ENCODE measurements at places on chromosomes 4 and X.

DNA sequence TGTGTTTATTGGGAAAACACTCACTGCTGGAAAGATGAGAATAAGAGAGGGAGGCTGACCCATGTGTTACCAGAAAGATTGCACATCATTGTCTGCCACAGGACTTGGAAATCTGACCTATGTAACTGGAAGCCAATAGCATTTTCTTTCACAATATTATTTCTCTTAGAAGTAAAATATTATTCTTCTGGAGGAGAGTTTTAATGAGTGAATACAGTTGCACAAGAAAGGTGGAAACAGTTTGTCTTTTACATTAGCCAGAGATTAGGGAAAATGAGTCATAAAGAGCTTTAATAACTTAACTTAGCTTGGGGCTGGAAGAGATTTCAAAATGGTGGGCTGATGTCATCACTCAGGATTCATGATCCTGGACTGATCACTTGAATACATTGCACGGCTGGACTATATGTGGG, 31.5 kb upstream of the LNX1 start:
- no peak for DNase-seq

DNA sequence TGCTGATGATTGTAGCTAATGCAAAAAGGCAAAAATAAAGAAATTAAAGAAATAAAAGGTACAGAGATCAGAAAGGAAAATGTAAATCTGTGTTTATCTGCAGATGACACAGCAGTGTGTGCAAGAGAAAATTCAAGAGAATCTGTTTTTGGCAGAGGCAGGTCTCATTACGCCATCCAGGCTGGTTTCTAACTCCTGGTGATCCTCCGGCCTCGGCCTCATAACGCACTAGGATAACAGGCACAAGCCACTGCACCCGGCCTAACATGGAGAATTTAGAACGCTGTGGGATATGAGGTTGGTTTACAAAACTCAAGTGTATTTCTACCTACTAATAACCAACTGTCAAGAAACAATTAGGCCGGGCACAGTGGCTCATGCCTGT, 29.4 kb downstream of the CTBP1 start:
- DNase-seq: no peak

DNA sequence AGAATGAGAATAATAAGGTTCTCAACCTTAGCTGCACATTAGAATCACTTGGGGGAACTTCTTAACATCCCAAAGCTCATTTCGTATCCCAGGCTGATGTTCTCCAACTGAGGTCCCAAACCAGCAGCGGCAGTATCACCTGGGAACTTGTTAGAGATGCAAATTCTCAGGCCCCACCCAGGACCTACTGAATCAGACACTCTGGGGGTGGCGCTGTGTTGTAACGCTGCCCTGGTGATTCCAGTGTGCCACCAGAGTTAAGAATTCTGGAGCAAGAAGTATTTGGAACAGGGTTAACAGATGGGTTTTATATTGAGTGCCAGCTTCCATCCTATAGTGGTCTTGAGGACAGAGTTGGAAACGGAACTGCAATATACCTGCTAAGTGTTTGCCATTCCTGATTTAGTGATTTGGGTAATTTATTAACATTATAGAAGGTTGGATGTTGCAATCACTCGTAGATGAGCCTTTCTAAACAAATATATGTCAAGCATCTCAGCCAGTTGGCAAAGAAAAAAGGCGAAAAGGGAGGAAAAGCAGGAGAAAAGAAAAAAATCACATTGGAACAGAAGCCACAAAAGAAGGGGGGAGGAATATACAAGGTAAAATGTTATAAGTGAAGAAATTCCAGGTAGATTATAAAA, 141.0 kb downstream of the ARX start:
- DNase-seq: no peak

GRCh38 chr4:47490550-47490949, 5.5 kb downstream of the ATP10D start:
- DNase-seq: no peak

DNA sequence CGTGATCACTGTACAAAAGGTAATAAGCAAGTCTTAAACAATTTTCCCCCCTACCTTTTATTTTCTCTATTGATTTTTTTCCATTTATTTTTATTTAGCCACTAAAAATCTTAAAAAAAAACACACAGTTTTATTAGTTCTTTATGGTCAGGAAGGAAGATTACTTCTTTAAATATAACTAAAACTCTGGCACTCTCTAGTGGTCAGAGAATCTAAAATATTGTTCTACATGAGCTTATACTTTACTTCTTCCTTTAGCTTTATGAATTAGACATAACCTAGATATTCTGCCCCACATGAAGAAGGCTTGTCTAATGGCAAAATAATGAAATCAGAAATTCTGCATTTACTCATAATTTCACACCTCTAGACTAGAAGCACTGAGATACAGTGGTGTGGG, 135.2 kb downstream of the PDE5A start:
- DNase-seq: no peak

DNA sequence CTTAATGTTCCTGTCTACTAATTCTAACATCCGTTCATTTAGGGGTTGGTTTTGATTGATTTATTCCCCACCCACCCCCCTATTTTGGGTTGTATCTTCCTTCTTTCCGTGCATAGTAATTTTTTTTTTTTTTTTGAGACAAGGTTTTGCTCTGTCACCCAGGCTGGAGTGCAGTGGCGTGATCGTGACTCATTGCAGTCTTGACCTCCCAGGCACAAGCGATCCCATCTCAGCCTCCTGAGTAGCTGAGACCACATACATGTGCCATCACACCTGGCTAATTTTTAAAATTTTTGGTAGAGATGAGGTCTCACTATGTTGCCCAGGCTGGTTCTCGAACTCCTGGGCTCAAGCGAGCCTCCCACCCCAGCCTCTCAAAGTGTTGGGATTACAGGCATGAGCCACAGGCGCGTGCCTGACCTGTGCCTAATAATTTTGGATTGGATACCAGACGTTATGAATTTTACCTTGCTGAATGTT, 79.9 kb downstream of the ZFX start:
- DNase-seq: no peak
